ENCODE measurements at places on chromosomes 6 and 20. TPM values are rescaled to one million over a fixed set of nuclear protein-coding genes. Genes with fewer than 3 reads are reported as not detected.

BACH2 gene
- 3.3 TPM for total RNA-seq

E2F3 gene
- total RNA-seq = 2.3 TPM

DNA sequence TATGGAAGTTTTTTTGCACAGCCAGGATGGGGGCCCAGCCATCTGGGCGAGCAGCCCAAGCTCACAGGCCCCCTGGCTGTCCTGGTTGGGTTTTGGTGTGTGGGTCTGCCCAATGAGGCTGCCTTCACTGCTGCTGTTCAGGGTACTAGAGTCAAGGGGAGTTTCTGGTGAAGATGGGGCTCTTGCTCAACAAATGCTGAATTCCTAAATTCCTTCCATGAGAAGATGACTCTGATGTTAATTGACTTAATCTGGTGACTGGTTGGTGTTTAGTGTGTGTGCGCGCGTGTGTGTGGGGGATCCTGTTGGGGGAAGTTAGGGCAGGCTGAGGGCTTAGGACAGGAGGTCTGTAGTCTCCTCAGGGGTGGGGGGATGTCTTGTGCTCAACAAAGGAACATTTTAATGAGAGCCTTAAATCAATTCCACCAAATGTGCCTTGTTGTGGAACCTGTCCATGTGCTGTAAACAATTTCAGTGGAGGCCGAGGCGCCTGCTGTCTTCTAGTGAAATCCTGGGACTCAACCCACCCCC lies 1.9 kb downstream of the PTK7 start:
- peaks cover 15% of the 10 kb centered on the region for H3K4me1 ChIP-seq
- H3K4me3 ChIP-seq = no peak overlapping the region
- H3K27me3 ChIP-seq = no peaks in the 10 kb centered on the region
- no peaks in the 10 kb centered on the region for H3K36me3 ChIP-seq
- no peak overlapping the region for H3K27ac ChIP-seq
- DNase-seq = no peak

- no peak overlapping the region for H3K4me3 ChIP-seq
- DNase-seq = no peak
- no peak overlapping the region for H3K27ac ChIP-seq
- H3K36me3 ChIP-seq = no peaks in the 10 kb centered on the region
These were observed 553.7 kb downstream of the CD83 start for GRCh38 chr6:14671261-14671681.

DNA sequence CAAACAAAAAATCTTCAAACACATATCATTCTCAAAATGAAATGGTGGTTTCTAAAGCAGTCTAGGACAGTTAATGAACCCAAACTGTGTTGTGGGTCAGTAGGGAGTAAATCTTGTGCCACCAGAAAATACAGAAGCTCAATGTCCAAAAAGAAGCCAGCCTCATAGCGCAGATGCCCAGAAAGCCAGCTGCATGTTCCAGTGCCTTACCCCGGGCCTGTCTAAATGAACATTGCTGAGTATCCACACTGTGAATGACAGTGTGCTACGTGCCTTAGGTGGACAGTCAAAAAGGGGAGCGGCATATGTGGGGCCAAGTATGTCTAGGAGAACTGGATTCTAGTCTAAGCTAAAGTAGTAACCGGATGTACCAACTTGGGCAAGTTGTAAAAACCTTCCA lies 10.9 kb downstream of the FYN start:
- no peaks in the 10 kb centered on the region for H3K4me1 ChIP-seq
- no peak overlapping the region for H3K27ac ChIP-seq
- no peaks in the 10 kb centered on the region for H3K36me3 ChIP-seq
- no peaks in the 10 kb centered on the region for H3K27me3 ChIP-seq
- no peak overlapping the region for H3K4me3 ChIP-seq
- DNase-seq = no peak

Data from body of pancreas (tissue), 4 donors.